Eye (tissue), 1 donor: ENCODE measurements at places on chromosomes 3 and 15.
A peak's percentile ranks its signal among the peaks of the same experiment; 100 is the strongest.

DNA sequence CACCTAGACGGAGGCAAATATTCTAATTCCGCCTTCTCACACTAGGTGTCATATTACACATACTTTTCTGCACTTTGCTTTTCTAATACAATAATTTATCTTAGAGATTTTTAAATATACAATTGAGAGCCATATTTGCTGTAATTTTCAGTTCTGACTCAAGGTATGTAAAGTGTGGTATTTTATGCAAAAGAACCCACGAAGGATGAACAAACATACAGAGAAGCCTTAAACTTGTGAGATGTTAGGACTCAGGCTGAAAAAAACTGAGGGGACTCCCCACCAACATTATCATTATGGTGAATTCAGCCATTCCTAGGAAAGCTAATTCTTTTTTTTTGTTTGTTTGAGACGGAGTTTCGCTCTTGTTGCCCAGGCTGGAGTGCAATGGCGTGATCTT, 9.6 kb downstream of the ZBTB11 start:
- DNase-seq: no peak

- DNase-seq: no peak
These were observed 47.8 kb downstream of the GPD1L start for GRCh38 chr3:32154205-32154579.

DNA sequence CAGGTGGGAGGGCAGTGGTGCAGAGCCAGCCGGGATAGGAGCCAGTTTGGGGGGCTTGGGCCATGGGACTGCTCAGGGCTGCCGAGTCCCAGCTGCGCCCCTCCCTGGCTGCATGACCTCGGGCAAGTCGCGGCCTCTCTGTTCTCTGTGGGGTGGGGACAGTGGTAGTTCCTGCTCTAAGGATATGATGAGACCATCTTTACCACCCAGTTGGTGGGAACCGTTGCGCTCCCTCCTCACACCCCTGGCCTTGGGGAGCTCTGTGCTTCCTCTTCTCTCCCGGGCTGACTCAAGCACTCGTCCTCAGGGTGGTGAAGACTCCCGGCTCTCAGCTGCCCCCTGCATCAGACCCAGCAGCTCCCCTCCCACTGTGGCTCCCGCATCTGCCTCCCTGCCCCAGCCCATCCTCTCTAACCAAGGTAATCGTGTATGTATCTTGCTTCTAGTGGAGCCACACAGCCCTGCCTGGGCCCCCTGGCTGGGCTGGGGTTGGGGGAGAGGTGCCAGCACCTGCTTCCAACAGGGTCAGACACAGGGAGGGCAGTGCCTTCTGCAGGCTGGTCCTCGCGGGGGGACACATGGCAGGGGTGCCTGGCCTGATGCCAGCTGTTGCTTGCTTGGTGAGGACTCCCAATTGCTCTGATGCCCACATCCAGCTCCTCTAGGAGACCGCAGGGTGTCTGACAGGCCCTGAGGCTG, 15.1 kb upstream of the STAB1 start:
- DNase-seq: no peak

GRCh38 chr15:76147906-76148570, 88.3 kb downstream of the TMEM266 start:
- DNase-seq: peak; percentile 71

DNA sequence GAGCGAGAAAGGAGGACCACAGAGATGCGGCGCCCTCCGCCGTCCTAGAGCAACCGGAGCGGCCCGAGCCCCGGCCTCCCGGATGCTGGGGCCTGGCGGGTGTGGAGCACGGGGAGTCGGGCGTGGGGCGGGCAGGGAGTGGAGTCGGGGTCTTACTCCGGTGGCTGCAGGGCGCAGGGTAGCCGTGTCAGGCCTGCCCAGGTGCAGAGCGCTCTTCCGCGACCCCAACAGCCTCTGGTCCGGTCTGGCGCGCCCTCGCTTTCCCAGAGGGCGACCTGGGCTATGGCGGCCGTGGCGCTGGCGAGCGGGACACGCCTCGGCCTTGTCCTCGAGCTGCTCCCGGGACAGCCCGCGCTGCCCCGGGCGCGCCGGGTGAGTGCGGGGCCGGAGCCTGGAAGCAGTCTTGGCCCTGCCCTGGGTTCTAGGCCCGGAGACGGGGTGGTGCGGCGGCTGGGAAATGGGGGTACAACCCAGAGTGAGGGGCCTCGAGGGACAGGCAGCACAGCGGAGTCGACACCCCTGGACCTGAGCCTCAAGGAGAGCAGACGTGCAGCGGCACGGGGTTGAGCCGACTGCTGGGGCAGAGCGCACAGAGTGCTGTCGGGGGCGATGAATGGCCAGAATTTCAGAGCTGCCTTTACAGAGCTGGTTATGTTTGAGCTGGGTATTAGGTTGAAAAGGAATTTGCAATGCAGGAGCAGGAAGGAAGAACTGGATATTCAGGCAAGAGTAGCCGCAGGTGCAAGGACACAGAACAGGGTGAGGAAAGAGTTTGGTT, at the start of gene ZNF662:
Gene ZNF662, plus strand, starts transcription at position 73 of the 778 bp plus-strand sequence. CDS start 1,973 bp downstream, outside the sequence.
- DNase-seq: peak; percentile 87

- DNase-seq: no peak
These were observed 107.3 kb downstream of the ITPR1 start for GRCh38 chr3:4600493-4600892.
